ENCODE measurements at places on chromosomes 5 and 9. TPM values are rescaled to one million over a fixed set of nuclear protein-coding genes. Genes with fewer than 3 reads are reported as not detected.

- DNase-seq: no peak
These were observed 233.3 kb downstream of the GAS1 start for GRCh38 chr9:86713970-86714369.

- DNase-seq: no peak
These were observed 212.8 kb upstream of the ADAMTSL1 start for GRCh38 chr9:18261181-18261580.

Gene SKIC3
- 163 TPM for total RNA-seq

GRCh38 chr9:14981291-14981950, 71.2 kb upstream of the FREM1 start:
- DNase-seq: no peak

Gene GFPT2
- 11.6 TPM for total RNA-seq

DNA sequence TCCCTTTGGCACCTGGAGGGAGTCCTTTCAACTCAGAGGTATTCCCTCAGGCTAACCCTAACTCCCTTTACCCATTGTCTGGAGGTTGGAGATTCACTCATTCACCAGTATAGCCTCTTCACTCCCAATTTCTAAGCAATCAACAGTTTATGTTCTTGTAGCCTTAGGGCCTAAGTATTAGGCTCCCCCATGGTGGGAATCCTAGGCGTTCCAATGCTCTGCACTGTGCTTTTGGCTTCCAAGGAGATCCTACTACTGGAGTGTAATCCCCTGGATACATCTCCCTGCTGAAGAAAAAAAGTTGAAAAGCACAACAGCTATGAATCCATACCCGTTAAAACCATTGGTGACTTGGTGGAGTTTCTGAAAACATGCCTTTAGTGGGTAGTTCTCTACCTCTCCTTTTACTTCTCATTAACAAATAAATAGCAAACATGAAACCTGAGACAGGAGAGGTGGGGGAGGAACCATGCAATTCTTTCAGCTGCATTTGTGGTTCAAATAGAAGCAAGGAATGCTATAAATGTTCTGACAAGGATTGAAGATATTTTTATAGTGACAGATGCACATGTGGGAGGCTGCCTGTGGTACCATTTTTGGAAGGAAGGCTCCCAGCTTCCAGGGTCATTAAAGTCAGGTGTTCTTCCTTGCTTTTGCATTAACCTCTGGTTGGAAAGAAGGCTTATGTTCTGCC, 397.1 kb downstream of the DMAC1 start:
- no peak for DNase-seq

DNA sequence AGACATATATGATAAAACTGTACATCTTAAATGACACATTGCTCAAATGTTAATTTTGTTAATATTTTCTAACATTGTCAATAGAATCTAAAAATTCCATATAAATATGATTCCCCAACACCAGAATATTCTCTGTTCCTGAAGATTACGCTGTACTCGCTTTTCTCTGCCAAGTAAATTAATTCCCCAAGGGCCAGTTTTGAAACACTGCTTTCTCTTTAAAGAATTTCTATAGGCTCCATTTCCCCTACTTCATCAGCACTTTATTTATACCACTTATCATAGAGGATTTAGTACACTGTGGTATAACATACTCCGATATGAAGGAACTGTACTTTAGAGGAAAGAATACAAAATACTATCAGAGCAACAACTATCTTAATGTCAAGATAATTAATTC, 101.4 kb upstream of the ACOT12 start:
- no peak for DNase-seq

Gene ENHO
- 11.5 TPM for total RNA-seq

DNA sequence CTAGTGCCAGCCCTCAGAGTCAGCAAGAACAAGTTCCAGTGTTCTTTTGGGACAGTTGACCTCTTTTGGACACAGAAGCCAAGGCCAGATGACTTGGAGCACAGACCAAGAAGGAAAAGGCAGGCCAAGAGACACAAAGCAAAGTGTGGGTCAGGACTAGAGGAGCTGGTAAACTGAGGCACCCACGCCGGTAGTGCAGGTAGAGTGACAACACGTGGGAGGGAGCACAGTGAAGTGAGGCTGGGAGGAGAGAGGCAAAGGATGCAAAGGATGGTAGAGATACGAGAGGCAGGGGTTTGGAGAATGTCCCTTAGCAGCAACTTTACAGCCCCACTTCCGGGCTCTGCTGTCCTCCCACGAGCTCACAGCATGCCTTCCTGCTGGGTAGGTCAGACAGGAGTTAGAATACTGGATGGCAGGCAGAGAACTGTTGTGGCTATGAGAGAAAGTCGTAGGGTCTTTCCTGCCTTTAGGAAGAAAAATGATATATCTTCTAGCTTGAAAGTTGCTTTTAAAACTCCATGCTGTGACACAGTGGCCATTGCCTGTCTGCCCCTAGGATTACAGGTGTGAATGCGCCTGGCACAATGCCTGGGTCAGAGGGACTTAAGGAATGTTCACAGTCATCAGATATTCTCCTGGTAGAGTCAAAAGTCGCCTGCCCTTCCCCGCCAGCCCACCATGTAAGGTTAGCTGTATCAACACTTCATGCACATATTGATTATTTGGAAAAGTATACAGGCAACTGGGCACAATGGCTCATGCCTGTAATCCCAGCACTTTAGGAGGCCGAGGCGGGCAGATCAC, 97.9 kb downstream of the PDE8B start:
- DNase-seq: no peak

GRCh38 chr9:105621001-105621400, 41.3 kb upstream of the TAL2 start:
- no peak for DNase-seq

DNA sequence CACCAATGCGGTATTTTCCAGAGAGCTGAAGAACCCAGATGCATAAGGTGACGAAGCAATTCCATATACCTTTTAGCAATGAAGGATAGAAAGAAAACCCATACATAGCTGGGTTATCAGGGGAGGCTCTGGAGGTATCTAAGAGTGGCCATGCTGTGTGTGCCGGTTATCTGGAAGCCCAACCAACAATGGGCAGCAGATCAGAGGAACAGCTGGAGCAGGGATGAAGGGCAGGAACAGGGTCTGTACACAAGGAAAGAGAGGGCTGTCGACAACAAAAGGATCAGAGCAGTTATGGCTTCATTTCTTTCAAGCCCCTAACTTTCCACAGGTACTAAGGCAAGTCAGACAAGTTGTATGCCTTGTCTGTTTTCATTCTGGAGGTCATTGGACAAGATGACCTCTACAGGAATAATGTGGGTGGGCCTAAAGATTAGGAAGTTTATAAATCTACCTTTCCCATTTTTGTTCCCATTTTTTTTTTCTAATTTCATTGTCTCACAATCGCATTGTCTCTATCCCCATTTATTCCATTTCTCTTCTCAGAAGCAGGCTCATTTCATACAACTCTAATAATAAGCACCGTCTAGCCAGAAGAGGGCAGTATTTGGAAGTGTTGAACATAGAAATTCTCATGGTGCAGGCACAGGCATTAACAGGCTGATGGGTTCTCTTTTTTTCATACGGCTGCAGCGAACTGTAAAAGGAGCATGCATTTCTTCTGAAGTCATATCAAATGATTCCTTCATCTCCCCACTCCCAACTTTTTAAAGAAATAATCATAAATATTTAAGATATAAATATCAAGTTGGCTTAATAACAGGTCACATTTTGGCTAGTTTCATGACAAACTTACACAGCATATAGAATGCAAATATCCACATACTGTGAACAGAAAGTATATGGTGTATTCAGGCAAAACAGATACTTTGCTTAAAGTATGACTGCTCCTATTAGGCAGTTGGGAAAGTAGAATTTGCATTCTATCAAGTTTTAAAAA, 63.5 kb downstream of the ZNF474 start:
- no peak for DNase-seq

GRCh38 chr9:111588846-111589245, 10.6 kb downstream of the PTGR1 start:
- no peak for DNase-seq
